Nephron progenitor cell (in vitro differentiated cells): ENCODE measurements at places on chromosomes 7 and 10.

- H3K27me3 ChIP-seq = no peaks in the 10 kb centered on the region
- H3K4me1 ChIP-seq = peaks cover 49% of the 10 kb centered on the region
- no peak overlapping the region for H3K4me3 ChIP-seq
- no peak overlapping the region for H3K27ac ChIP-seq
- DNase-seq = no peak
These were observed 273.0 kb downstream of the ZMYND11 start for GRCh38 chr10:408236-408635.

DNA sequence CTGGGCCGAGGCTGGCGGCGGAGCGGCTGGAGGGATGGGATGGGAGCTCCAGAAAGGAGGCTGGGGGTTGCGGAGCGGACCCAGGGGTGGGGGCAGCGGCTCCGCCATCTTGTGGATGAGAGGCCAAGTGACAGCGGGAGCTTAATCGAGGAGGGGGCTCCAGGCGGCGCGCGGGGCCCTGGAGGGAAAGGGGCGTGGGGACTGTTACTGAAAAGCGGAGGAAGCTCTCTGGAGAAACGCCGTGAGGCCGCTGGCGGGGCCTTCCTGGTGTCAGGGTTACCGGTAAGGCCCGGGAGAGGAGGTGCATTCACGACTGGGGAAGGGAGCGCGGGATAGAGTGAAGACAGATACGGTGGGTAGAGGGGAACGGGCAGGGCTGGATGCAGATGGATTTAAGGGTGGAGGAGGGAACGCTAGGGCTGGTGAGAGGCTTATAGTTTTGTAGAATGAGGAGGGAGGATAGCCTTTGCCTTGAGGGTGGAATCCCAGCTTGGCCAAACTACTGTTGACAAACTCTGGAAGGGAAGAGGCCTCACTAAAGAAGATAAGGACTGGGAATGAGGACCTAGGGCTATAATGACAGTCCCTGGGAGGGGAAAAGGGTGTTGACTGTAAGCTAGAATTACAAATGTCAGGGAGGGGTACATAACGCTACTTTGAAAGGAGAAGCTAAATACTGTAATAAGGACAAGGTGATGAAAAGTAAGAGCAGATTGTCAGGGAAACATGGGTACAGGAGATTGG is 535 bp downstream of the BTRC start:
- H3K36me3 ChIP-seq = peaks cover 14% of the 10 kb centered on the region
- peak overlapping the region; percentile 99 for H3K27ac ChIP-seq
- DNase-seq = peak; percentile 83
- peaks cover 20% of the 10 kb centered on the region for H3K27me3 ChIP-seq
- H3K4me3 ChIP-seq = peak overlapping the region; percentile 97

- no peak overlapping the region for H3K27ac ChIP-seq
- peaks cover 60% of the 10 kb centered on the region for H3K27me3 ChIP-seq
- H3K36me3 ChIP-seq = no peaks in the 10 kb centered on the region
These were observed 13.5 kb upstream of the SFMBT2 start for GRCh38 chr10:7424315-7424714.

DNA sequence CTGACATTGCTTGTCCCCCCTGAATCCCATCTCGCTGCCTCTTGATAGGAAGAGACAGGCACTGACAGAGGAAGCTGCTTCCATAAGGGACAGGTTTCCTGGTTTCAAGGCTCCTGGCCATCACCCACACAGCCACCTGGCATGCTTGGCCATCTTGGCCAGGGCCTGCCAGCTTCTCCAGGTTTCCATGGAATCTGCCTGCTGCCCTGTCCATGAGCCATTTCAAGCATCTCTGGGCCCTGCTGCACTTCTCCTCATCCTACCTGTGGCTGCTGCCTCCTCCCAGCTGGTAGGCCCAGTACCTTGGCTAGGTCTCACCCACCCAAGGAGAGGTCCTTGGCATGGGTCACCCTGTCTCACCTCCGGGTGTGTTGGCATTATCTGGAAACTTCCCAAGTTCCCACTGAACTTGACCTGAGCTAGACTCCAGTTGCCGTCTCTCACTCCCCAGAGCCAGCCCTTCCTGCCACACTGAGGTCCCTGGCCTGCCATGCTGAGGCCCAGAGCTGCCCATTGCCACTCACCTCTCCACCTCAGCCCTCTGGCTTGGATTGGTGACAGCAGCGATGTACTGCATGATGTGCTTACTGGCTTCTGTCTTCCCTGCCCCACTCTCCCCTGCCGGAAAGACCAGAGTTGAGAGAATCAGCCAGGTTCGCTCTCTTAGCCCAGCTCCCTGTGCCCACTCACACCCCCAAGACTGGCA is 2.6 kb downstream of the MYO1G start:
- no peak for DNase-seq
- no peaks in the 10 kb centered on the region for H3K36me3 ChIP-seq
- H3K4me1 ChIP-seq = no peaks in the 10 kb centered on the region

DNA sequence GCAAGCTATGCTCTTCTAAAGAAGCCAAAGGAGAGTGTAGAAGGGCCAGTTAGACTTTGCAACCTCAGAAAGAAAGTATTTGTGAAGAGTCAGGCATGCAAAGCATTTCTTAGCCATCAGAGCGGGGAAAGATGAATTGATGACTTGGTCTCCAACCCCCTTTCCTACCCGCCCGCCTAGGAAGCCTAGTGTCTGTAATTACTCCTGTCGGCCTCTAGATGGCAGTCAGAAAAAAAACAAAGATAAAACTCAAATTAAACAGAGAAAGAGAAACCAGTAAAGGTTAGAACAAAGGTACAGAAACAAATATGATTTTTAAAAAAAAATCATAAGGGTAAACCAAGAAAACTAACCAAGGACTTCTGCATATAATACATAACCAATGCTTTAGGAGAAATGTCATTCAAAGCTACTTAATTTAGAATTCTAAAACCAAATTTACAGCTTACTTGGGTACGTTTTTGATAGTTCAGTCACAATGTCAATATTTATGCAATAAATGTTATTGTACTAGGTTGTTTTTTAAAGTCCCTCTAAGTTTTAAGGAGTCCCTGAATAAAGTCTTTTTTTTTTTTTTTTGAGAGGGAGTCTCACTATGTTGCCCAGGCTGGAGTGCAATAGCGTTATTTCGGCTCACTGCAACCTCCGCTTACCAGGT is 97.6 kb downstream of the LYZL1 start:
- peak; percentile 25 for DNase-seq
- no peaks in the 10 kb centered on the region for H3K36me3 ChIP-seq
- H3K4me3 ChIP-seq = no peak overlapping the region
- H3K4me1 ChIP-seq = peaks cover 5% of the 10 kb centered on the region

DNA sequence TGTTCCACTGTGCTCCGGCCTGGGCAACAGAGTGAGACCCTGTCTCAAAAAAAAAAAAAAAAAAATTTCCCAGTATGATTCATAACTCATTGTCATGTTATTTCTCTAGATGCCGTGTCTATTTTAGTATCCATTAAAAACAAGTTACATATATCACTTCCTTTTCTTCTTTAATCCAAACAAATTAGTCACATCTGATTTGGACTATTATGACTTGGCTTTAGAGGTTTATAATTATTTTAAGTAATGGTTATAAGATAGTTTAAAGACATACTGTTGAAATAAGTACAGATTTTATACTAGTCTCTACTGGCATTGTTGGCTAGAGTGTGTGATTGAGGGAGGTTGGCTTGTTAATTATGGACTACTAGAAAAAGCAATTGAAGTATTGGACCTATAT is 53.3 kb downstream of the ZMYND11 start:
- no peak overlapping the region for H3K27ac ChIP-seq
- peaks cover 56% of the 10 kb centered on the region for H3K36me3 ChIP-seq
- peaks cover 5% of the 10 kb centered on the region for H3K4me1 ChIP-seq
- H3K4me3 ChIP-seq = no peak overlapping the region
- DNase-seq = no peak

DNA sequence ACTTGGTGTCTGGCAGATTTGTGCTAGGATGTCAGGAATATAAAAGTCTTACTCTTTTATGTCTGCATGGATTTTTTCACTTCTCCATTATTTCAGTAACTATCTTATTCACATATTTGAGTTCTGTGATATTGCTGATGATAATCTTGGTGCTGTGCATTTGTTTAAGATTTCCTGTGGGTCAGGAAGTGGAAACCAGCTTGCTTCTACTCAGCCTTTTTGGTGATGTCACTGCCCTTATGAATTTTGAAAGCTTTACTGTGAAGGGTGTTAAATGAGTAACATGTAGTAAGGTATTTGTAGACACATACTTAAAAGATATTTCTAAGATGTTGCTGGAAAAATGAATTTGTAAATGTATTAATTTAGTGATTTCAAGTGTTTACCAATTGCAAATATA is 69.5 kb upstream of the VOPP1 start:
- H3K36me3 ChIP-seq = no peaks in the 10 kb centered on the region
- no peaks in the 10 kb centered on the region for H3K27me3 ChIP-seq
- H3K4me1 ChIP-seq = no peaks in the 10 kb centered on the region
- H3K27ac ChIP-seq = no peak overlapping the region
- no peak overlapping the region for H3K4me3 ChIP-seq
- no peak for DNase-seq

- no peaks in the 10 kb centered on the region for H3K36me3 ChIP-seq
- peaks cover 7% of the 10 kb centered on the region for H3K27me3 ChIP-seq
- no peak for DNase-seq
- no peak overlapping the region for H3K4me3 ChIP-seq
- no peak overlapping the region for H3K27ac ChIP-seq
These were observed 721.9 kb downstream of the TNS3 start for GRCh38 chr7:46859963-46860475.

GRCh38 chr7:88449410-88449809 is 142.7 kb upstream of the STEAP4 start:
- peaks cover 26% of the 10 kb centered on the region for H3K4me1 ChIP-seq
- no peak overlapping the region for H3K27ac ChIP-seq
- no peak overlapping the region for H3K4me3 ChIP-seq
- H3K36me3 ChIP-seq = no peaks in the 10 kb centered on the region
